ENCODE measurements at places on chromosomes 1 and 21. TPM values are rescaled to one million over a fixed set of nuclear protein-coding genes. Genes with fewer than 3 reads are reported as not detected.

Gene ERICH3
- total RNA-seq: under 0.01 TPM

Gene TNFRSF14
- total RNA-seq: 21.3 TPM

Gene GBP7
- not detected for total RNA-seq

Gene ID3
- total RNA-seq: 78.9 TPM

Gene SETDB1
- 33.0 TPM for total RNA-seq

Gene OR2L3
- not detected for total RNA-seq

Gene RSPH1
- under 0.01 TPM for total RNA-seq

Gene CNR2
- total RNA-seq: not detected

Gene SLC45A3
- 0.94 TPM for total RNA-seq

Gene LCK
- not detected for total RNA-seq

Gene FAM151A
- total RNA-seq: not detected

Gene S100A7A
- total RNA-seq: not detected

Gene ELAPOR1
- 0.95 TPM for total RNA-seq

Gene TSACC
- total RNA-seq: not detected

Gene FAM72D
- total RNA-seq: 0.09 TPM

Gene KRTAP13-2
- total RNA-seq: not detected

All from bronchial smooth muscle cell (primary cell).